ENCODE measurements at places on chromosomes 5 and 9.

- no peak for DNase-seq
Observed at GRCh38 chr9:132519033-132519432, 63.4 kb upstream of the BARHL1 start.

- no peak for DNase-seq
Observed at GRCh38 chr5:155699385-155699784, 627.6 kb upstream of the SGCD start.

- no peak for DNase-seq
Observed at GRCh38 chr9:100581661-100582060, 3.8 kb downstream of the CAVIN4 start.

- no peak for DNase-seq
Observed at GRCh38 chr5:126435714-126436113, 12.5 kb downstream of the GRAMD2B start.

DNA sequence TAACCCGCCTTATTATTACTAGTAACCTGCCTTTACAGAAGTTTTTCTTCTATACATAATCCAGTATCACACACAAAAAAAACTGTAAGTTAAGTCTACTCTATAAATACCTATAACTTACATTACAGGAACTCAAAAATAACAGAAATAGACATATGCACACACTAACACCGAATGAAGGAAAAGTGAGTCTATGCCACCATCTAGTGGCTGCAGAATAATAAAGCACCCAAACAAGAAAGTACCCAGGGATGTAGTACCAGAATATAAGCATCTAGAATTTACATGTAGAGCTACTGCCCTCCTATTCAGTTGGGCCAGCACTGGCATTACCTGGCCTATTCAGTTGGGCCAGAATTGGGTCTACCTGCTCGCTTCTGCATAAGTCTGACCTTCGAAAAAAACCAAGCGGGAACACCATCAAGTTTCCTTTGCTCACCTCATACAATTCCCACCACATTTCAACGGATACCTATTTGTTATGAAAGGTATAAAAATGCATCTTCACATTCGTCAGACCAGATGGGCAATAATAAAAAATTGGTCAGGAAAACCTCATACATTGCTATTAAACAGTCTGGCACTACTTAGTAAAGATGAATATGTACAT is 4.0 kb upstream of the NIPSNAP3A start:
- peak; percentile 61 for DNase-seq

- DNase-seq = no peak
Observed at GRCh38 chr9:94758880-94759279, 32.4 kb downstream of the AOPEP start.

GRCh38 chr5:36643162-36643561 is 36.8 kb downstream of the SLC1A3 start:
- DNase-seq = no peak

DNA sequence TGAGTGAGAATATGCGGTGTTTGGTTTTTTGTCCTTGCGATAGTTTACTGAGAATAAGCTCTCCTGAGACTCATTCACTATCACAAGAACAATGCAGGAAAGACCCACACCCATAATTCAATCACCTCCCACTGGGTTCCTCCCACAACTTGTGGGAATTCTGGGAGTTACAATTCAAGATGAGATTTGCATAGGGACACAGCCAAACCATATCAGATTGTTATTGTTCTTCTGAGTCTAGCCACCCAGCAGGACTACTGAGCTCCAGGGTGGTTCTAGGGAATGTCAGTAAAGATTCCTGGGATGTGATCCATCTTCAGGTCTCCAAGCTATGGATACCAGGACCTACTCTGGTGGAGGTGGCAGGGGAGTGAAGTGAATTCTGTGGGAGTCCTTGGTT is 2075.1 kb upstream of the CDH9 start:
- no peak for DNase-seq

GRCh38 chr5:80976985-80977384 is 16.8 kb downstream of the RASGRF2 start:
- no peak for DNase-seq

- no peak for DNase-seq
Observed at GRCh38 chr9:111078391-111079038, 40.2 kb upstream of the LPAR1 start.

- DNase-seq = peak; percentile 12
Observed at GRCh38 chr5:73796164-73797131, 170.5 kb downstream of the ARHGEF28 start.

DNA sequence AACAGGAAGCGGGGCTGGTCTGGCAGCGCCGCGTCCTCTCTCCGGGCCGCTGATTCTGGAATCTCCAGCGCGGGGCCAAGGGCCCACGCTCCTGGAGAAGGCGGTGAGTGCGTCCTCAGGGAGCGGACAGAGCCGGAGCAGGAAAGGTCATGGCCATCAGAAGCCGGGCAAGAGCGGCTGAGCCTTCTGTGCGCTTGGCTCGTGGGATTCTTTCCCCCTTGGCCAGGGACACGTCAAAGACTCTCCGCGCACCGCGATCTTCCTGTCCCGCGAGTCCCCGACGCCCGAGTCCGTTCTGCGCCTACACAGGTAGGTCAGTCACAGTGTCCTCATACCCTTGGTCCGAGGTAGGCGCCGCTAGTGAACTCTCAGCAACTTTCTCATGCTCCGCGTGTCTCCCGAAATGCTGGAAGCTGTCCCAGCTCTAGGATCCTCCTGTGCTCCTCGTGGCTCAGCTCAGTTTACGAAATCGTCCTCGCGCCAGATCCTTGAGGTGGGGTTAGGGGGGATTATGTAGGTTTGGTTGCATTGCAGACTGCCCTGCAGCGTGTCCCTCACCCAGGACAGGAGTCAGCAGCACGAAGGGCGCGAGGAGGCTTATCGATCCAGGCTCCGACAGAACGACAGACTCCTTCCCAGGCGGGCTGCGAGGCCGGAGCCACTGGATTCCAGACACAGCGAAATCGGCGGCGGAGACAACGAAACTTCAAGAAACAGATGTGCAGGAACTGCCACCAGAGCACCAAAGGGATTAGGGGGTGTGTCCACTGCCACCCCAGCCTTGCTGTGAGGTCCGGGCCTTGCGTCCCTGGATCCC is 8.7 kb downstream of the LHX6 start:
- no peak for DNase-seq

DNA sequence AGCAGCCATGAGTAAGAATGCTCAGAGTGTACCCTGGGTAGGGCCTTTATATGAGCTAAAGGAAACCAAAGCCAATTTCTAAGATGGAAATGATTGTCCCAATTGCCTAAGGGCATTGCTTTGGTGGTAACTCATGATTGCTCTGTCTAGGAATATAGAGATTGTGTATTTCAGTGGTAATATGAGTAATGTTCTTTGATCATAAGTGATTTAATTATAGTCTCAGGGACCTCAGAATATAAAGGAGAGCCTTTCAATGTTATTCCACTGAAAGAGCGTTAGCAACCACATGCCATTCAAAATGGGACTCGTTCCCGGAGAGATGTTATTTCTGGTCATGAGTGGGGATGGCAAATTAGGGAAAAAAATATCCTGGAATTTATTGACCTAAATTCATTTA is 340.5 kb downstream of the ARHGEF28 start:
- DNase-seq = no peak

DNA sequence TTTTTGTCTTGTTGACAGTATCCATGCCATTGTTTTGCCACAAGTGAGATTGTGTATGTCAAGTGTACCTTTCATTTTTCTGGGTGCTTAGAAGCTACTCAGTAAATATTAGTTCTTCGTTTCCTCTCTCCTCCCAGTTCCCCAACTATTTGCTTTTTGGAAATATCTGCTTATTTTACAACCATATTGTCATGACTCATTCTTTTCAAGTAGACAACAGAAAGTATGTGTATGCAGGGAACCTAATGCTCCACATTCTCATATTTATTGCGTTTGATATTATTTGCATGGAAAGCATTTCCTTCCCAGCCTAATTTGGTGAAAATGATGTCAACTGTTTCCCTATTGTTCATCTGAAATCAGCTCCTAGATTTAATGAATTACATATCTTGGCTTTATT is 483.7 kb upstream of the RIOK2 start:
- no peak for DNase-seq

DNA sequence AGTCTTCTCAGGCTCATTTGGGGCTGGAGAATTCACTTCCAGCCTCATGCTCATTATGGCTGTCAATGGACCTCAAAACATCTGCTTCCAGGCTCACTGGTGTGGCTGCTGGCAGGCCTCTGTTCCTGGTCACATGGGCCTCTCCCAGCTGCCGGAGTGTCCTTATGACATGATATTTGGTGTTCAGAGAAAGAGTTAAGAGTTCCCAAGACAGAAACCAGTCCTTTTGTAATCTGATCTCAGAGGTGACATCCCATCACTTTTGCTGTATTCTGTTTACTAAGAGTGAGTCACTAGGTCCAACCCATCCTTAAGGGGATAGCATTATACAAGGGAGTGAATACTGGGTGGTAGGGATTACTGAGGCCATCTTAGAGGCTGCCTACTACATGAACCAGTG is 104.6 kb downstream of the CACNA1B start:
- peak; percentile 37 for DNase-seq

GRCh38 chr5:96714951-96715451 is 52.8 kb downstream of the CAST start:
- peak; percentile 86 for DNase-seq

DNA sequence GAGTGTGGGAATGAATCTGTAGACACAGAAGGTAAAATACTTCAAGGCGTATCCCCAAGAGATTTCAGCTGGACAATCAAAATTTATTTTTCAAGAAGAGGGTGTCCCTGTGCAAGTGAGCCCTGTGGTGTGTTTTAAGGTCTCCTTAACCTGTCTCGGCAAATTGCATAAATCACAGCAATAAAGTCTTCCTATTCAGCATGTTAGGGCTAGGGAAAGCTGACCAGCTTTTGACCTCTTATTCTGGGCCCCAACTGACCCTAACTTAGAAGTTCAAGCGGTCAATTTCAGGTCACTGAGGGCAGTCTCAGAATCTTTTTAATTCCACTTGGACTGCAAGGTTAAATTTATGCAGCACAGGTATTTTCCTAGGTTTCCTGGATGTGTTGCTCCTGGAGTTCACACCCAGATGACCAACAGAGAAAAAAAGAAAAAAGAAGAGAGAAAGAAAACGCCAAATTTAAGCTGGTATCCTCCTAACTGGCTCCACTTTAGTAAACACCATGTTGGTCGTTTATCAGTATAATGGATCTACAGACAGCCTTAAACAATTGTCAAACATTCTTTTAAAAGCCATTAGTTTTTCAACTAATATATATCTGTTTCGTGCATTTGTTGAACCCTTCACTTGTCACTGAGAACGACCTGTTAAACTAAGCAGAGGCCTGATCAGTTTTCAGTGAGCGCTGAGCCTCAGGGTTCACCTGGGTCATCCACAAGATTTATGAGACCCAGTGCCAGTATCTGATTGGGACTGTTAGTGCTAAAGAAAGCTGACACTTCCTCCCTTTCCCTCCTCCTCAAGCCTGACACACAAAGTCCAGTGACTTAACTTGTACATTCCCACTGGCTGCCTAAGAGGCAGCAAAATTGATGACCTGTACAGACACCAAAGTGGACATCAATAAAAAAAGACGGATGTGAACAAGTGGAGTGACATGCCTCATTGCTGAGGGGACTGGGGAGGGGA is 546.1 kb downstream of the NR2F1-AS1 start:
- DNase-seq = no peak

DNA sequence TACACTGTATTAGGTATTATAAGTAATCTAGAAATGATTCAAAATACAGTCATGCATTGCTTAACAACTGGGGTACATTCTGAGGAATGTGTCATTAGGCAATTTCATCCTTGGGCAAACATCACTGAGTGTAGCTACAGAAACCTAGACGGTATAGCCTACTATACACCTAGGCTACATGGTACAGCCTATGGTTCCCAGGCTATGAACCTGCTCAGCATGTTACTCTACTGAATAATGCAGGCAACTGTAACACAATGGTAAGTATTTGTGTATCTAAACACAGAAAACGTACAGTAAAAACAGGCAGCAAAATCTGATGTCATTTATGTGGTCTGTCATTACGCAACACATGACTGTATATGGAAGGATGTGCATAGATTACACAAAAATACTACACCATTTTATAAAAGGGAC is 96.8 kb downstream of the RAPGEF6 start:
- no peak for DNase-seq

Measured in LoVo (cell line).